ENCODE measurements at places on chromosomes 3 and 15. TPM values are rescaled to one million over a fixed set of nuclear protein-coding genes. Genes with fewer than 3 reads are reported as not detected.

GOLGA8S gene
- 0.15 TPM for total RNA-seq

DAZL gene
- total RNA-seq = not detected

DNA sequence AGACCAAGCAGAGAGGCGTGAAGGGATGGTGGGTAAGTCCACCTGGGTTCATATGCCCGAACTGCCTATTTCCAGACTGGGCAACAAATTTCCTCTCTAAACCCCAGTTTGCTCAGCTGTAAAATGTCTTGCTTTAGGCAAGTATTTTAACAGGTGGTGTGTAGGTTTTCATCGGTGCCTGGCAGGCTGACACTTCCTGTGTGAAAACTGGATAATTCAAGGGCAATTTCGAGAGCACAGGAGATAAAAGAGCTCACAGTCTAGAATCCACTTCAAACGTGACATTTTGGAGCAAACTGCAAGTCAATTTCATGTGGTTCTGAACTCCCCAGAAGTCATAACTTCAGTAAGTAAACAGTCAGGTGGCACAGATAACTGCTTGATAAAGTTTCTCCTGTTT, 112.2 kb downstream of the OXNAD1 start:
- no peaks in the 10 kb centered on the region for H3K36me3 ChIP-seq
- no peaks in the 10 kb centered on the region for H3K4me1 ChIP-seq
- no peaks in the 10 kb centered on the region for H3K27me3 ChIP-seq
- no peak overlapping the region for H3K4me3 ChIP-seq
- no peak overlapping the region for H3K27ac ChIP-seq
- no peak for DNase-seq

DNA sequence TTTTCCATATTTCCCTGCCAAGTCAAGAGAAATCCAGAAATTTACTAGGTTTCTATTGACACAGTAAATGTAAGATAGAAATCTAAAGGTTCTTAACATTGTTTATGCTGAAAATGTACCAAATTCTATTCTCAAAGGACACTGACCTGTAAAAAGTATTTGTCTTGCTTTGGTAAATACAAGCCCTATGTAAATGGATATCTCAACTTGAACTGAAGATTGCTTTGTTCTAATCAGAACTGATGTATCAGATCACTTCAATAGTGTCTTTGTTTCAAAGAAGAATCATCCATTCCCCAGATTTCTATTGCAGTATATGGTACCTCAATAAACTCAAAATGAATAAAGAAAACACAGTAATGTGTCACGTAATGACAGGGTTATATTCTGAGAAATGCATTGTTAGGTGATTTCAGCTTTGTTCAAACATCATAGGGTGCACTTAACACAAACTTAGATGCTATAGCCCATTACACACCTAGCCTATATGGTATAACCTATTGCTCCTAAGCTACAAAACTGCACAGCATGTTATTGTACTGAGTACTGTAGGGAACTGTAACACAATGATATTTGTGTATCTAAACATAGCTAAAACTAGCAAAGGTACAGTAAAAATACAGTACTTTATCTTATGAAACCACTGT, 143.5 kb upstream of the NECTIN3 start:
- no peak for DNase-seq
- no peak overlapping the region for H3K4me3 ChIP-seq
- no peak overlapping the region for H3K27ac ChIP-seq
- H3K27me3 ChIP-seq = no peaks in the 10 kb centered on the region
- no peaks in the 10 kb centered on the region for H3K4me1 ChIP-seq
- no peaks in the 10 kb centered on the region for H3K36me3 ChIP-seq

ACAD9 gene
- total RNA-seq = 70.9 TPM

INSYN1 gene
- total RNA-seq = 2.6 TPM

DNA sequence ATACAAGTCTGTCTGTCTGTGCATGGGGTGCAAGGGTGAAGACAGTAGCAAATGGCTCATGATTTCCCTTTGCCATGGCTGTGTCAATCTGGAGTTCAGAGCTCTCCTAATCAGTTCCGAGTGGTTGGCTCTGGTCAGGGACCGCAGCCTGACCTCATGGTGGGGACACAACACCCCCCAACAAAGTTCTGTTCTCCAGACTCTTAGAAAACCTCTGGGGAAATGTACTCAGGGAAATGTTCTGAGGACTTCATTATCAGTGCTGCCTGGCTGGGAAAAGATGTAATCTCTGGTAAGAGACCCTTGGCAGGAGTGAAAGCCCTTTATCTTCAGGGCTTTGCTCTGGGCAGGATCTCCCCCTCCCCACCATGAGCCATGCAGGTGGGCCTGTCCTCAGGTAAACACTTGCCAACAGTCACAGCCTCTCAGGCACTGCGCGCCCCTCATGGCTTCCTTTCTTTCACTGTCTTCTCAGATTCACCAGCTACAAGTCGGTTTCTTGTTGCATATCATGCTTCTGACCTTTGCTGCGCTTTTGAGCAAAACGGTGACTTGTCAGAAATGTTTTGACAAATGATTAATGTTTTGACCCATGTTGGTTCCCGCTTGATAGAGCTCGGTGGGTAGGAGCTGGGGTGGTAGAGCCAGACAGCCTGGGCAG, 95.5 kb downstream of the ST6GAL1 start:
- H3K4me1 ChIP-seq = no peaks in the 10 kb centered on the region
- H3K4me3 ChIP-seq = no peak overlapping the region
- H3K27me3 ChIP-seq = no peaks in the 10 kb centered on the region
- H3K36me3 ChIP-seq = no peaks in the 10 kb centered on the region

DNA sequence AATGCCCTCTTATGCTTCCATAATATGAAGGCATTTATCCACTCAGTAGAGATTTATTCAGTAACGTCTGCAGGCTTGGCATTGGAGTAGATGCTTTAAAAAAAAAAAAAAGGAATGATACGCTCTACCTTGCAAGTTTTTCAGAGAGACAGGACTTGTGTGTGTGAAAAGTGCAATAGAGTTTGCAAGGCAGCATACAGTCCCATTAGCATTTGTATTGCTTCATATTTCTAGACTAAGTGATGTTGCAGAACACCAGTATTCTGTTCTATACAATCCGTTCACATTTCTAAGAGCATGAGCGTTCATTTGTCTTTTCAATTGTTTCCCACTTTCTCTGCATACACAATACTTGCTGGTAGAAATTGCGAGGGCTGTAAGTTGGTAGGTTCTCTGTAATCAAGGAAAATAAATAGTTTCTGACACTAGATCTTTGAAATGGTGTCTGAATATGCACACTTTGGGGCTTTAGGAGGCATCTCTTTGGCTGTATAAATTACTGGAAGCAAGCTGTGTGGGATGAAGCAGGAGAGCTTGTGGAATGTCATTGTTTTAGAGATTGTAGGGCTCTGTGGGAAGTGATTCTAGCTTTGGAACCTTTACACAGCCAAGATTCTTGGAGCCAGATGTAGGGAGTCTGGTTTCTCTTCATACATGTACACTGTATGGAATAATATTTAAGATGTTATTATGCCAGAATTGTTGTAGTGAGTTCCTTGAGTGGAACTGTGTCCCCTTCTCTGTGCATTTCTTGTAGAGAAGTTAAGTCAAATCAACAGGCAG, 262.7 kb downstream of the FEZF2 start:
- no peak overlapping the region for H3K4me3 ChIP-seq
- no peak for DNase-seq
- no peaks in the 10 kb centered on the region for H3K36me3 ChIP-seq
- H3K4me1 ChIP-seq = no peaks in the 10 kb centered on the region

TP63 gene
- total RNA-seq = 0.51 TPM

GRCh38 chr15:25939122-25939521, 76.0 kb upstream of the ATP10A start:
- H3K4me1 ChIP-seq = no peaks in the 10 kb centered on the region
- no peaks in the 10 kb centered on the region for H3K36me3 ChIP-seq
- no peaks in the 10 kb centered on the region for H3K27me3 ChIP-seq
- H3K27ac ChIP-seq = no peak overlapping the region
- H3K4me3 ChIP-seq = no peak overlapping the region

GASK1A gene
- total RNA-seq = not detected

Data from Panc1 (cell line).